ENCODE measurements at places on chromosomes 1 and 21.
A peak's percentile ranks its signal among the peaks of the same experiment; 100 is the strongest.

- DNase-seq: no peak
These were observed 298 bp downstream of the SSBP3 start for GRCh38 chr1:54405898-54406293.

DNA sequence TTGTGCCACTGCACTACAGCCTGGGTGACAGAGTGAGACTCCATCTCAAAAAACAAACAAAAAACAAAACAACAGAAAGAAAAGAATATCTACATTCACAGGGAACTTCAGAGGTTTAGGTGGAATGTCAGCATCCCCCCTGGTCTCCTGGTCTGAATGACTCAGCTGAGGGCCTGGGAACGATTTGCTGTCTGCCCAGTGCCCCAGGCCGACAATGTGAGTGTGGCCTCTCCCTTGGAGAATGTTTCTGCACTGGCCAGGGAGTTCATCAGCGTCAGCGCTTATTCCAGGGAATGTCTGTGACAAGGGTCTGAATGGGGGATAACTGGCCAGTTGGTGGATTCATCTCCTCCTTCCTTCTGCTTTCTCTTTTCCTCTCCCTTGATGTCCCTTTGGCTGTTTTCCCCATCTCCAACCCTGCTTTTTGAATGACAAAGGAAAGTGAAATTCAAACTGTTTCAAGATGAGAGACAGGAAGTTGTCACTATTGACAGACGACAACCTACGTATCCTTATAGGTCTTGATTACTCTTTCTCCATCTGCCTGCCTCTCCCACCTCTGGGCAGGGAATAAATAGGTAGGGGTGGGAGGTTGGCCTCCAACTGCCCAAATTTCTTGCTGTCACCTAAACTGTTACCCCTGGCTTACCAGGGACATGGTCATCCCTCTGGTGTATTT is 213.1 kb downstream of the HHAT start:
- no peak for DNase-seq

- no peak for DNase-seq
These were observed 4.6 kb upstream of the CDCP2 start for GRCh38 chr1:54157401-54157800.

DNA sequence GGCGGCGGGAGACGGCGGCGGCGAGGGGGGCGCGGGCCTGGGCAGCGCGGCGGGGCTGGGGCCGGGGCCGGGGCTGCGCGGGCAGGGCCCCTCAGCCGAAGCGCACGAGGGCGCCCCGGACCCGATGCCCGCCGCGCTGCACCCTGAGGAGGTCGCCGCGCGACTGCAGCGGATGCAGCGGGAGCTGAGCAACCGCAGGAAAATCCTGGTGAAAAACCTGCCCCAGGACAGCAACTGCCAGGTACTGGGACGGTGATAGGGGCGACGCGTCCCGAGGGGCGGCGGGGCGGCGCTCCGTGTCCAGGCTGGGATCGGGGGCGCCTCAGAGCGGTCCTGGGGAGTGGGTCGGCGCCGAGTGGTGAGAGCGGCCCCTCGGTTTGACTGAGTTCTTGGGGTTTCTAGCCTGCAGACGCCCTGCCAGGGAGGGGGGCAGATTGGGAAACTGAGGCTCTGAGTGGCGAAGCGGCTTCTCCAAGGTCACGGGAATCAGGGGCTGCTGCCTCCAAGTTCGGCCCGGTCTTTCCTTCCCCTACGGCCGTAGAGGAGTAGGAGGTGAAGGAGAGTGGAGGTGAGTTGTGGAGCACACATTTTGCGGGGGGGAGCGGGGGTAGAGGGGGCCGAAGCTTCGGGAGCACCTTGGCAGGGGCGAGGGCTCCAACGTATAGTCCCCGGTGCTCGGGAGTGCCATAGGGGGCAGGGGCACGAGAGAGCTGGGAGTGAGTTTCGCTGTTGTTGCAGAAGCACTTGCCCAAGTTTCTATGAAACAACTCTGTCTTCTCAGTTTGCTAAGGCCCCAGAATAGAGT is 508 bp downstream of the RAVER2 start:
- peak; percentile 12 for DNase-seq

GRCh38 chr1:97159342-97159741 is 437.8 kb downstream of the PTBP2 start:
- no peak for DNase-seq

DNA sequence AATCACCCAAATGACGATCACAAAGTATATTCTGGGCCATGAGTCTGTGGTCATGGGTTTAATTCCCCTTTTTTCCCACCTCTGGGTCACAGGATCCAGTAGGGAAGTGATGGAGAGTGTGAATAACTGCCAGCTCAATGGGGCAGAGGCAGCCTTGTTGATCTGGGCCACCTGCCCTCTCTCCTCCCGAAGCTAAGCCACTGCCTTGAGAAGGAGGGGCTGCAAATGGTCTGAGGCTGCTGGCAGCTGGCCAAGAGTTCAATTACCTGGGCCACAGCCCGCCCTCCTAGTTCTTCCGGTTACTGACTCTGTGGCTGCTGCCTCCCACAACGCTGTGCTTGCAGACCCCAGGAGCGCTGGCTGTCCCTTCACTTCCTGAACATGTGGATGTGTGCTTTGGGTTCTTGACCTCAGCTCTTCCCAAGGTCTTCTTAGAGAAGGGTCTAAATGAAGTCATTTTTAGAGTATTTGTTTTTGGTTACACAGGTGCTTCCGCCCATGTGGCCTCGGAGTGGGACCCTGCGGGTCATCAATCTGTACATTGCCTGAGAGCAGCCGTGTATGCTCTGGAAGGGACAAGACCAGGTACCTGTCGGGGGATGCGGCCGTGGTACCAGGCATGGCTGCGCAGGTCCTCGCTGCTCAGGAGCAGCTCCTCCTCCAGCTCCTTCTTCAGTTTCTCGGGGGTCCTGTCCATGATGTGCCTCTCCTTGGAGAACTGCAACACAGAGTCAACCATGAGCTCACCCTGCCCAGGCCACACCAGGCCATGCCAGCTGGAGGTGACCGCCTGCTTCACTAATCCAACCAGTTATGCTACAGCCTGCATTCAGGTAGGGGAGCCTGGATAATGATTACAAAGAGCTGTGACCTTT is 89.7 kb downstream of the BCAR3 start:
- DNase-seq: peak; percentile 70

DNA sequence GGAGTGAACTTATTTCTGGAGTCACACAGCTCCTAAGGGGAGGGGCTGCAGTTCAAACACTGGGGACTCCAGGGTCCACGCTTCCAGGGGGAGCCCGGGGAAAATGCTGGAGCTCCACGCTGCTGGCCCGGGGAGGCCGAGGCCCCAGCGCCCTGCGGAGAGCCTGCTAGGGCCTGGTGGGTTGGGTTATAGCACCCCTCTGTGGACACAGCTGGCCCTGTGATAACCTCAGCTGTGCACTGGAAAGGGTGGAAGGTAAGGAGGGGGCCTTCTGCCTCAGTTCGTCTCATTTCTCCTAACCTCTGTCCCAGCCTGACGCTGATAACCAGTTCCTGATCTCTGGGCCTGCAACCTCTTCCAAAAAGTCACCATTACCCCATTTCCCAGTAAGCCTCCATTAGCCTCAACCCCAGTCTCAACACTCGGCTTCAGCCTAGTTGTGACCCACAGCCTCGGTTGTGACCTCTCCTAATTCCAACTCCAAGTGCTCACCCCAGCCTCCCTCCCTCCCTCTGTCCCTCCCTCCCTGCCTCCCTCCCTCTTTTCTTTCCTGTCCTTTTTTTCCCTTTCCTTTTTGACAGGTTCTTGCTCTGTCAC is 7.1 kb downstream of the NBL1 start:
- DNase-seq: peak; percentile 55

DNA sequence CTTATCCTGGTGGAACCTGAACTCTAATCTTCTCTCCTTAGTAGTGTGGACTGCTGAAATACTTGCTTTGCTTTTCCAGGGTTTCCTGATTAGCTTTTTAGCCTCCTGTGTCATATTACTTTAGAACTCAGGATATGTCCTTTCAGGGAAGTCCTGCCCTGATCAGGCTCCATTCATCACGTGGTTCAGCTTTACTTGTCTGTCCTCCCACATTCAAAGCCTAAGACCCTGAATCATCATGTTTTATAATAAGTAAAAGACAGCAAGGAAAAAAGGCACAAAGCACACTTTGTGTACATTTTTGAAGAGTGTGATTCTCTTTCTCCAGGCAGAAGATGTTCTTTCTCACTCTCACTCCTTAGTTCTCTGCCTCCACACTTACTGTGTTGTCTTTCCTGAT is 70.6 kb downstream of the PATJ start:
- DNase-seq: no peak

- no peak for DNase-seq
These were observed 18.5 kb downstream of the CLCA1 start for GRCh38 chr1:86487131-86487810.

DNA sequence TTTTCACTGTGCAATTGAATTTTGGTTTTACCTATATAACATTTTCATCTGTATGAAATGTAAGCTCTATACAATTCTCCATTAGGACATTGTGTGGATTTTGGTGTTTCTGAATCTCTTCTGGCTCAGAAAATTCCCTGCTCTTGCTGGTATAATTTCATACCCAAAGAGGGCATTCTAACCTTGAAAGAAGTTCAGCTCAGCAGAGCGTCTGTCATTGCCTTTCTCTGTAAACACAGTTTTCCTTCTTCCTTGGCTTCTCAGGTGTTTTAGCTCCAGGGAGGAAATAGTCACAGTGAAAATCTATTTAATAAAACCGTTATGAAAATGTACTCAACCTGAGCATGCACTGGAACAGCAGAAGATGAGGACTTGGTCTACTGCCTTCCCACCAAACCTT is 16.0 kb downstream of the DISC1 start:
- no peak for DNase-seq

DNA sequence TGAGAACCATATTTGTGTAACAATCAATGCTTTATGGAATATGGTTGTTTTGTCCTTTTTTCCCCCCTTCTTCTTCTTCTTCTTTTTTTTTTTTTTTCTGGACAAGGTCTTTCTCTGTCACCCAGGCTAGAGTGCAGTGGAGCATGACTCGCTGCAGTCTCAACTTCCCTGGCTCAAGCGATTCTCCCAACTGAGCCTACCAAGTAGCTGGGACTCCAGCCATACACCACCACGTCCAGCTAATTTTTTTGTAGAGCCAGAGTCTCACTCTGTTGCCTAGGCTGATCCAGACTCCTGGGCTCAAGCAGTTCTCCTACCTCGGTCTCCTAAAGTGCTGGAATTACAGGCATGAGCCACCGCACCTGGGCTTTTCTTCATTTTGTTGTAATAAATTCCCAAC is 86.7 kb downstream of the FMN2 start:
- no peak for DNase-seq

DNA sequence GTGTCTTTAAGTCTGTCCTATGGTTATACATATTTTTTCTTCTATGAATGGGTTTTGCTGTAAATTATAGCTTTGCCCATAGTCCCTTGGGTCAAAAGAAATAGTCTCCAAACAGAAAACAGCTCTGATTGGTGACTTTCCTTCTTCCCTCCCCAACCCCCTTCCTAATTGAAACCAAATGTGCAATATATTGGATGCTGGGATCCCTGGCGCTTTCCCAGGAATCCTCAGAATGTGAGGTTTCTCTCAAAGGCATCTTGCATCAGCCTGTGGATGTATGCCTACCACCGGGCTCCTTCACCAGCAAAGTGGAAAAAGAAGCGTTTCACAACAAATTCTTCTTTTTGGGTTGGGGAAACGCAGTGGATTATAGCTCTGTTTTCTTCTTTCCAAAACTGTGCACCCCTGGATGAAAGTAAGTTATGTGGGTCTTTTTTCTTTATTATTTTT is at the start of gene DDR2:
TSS of gene DDR2 (plus strand) at position 248 of the 450 bp plus-strand sequence. CDS start 86,600 bp downstream, outside the sequence.
- DNase-seq: no peak

- DNase-seq: no peak
These were observed 49.8 kb upstream of the KCNE1 start for GRCh38 chr21:34561806-34562205.

DNA sequence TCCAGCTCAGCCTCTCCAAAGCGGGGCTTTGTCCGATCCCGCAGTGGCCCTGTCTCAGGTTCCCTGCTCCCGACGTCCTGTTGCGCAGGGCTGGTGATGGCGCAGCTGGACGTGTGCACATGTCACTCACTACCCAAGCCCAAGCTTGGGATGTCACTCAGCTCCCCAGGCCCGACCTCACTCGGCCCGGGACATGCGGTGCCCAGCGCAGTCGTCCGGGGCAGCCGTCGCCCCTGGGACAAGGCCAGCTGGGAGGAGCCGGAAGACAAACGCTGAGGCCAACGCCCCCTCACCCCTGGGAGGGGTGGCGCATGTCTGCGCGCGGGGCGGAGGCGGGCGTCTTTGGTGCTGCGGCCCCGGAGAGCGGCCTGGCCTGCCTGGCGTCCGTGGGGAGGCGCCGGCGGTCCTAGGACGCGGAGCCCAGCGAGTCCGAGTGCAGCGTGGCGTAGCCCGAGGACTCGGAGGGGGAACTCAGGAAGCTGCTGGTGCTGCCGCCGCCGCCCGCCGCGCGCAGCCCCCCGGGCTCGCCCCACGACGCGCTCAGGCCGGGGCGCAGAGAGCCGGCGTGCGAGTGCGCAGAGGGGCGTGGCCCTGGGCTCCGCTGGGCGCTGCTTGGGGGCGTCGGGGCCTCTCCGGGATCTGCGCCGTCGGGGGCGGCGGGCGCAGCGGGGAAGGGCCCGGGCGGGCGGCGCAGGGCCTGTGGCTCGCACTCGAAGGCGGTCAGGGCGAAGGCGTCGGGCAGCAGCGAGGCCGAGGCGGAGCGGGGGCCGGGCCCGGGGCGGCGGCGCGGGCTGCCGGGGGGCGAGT is 5.2 kb downstream of the HES3 start:
- no peak for DNase-seq

DNA sequence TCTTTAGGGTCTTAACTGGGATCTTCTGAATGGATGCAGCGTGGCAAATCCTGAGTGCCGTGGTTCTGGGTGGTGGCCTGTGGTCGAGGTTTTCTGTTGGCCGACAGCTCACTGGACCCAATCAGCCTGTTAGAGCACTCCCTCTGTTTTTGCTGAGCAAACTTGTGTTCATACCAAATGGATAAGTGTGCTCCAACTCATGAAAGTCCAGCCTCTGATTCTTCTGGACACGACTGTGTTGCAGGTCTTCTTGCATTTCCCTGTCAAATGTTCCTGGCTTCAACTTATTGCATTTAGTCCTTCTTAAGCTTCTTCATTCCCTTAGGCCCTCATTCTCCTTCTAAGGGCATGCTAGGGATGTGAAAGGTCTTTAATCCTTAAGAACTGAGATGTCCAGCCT is 63.7 kb downstream of the AJAP1 start:
- no peak for DNase-seq

DNA sequence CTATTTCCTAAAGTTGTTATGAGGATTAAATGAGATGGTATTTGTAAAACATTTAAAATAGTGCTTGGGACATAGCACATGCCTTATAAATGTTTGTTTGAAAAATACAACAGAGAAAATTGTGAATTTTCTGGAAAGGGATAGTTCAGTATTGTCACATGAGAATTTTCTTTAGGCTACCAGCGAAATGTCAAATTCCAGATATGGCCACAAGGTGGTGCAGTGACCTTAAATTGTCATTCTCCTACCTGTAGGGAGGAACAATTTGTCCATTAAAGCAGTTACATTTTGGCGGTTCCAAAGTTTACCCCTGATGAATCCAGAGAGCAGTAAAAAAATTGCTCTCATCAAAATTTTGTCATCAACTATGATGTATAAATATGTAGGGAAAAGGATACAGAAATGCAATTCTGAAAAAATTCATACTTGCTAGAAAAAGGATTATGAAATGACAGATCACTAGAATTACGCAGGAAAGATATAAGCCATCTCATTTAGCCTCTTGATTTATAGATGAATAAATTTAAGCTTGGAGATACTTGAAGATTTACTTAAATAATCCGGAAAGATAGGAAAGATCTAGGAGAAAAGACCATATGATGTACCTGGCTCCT is 50.2 kb upstream of the TSHB start:
- peak; percentile 65 for DNase-seq
